ENCODE measurements at places on chromosomes 3 and 15.

DNA sequence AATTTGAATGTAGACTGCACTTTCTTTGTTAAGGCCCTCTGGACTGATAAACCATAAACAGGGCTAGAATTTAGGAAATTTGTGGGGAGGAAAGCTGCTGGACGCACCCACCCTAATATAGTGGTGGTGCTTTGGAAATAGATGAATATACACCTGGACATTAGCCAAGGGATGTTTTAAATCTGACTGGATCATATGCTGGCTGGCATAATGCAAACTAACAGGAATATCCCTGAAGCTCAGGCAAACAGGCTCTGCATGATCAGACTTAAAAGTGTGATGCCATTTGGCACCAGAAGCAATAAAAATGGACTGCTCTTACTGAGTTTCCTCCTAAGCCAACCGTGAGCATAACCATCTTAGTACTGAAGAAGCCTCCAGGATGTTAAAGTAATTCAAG, 465.8 kb upstream of the ROBO1 start:
- no peak for DNase-seq

GRCh38 chr15:48285329-48286214, 45.7 kb upstream of the DUT start:
- DNase-seq, result peak; percentile 16

- no peak for DNase-seq
These were observed 5.3 kb upstream of the TYRO3 start for GRCh38 chr15:41553731-41554130.

- no peak for DNase-seq
These were observed 94.2 kb downstream of the GABRG3 start for GRCh38 chr15:27065151-27065550.

DNA sequence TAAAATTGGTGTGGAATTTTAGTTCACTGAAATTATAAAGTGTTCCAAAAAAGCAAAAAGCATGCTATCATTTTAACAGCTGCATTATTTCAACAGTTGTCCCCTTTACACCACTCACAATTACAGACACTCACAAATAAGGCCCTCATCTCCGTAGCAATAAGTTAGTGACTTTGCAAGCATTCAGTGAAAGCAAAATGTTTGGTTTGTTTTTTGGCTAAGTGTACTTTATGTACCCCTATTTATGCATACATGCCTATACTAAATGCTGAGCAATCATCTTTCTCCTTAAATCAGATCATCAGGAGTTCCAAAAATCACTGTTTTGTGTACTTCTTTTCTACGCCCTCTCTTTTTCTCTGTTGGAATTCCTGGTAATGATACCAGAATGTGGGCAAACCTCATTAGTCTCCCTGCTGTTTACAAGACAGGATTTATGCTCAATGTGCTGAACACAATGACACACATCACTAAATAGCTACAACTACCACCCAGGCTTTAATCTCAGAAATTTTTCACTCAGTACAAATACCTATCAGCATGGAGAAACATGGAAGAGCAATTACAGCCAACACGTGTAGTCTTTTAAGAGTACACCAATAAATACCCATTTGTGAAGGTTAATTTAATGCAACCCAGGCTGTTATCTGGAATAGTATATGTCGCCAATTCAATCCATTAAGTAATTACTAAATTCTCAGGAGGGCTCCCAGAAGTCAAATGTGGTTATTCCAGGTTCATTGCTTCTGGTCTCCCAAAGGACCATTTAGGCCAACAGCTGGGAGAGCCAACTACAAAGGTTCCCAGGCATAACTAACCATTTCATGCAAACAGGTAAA, 12.0 kb downstream of the ALDH1A2 start:
- DNase-seq, result no peak

GRCh38 chr3:98331329-98331728, 22.3 kb upstream of the OR5K4 start:
- DNase-seq, result no peak

DNA sequence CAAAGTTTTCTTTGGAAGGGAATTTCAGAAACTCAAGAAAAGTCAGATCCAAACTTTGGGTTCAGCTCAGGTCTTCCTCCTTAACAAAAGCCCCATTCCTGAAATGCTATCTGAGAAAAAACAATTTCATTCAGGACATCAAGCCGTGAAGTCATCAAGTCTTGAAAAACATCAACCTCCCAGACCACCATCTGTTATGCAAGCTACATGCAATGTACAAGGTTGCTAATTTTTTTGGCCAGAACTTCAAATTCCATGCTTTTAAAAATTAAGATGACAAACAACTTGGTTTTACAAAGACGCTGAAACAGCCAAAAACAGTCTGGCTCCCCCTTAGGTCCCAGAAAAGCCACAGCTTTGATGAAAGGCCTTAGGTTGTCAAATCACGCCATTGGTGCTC, 53.9 kb upstream of the WNT5A start:
- DNase-seq, result no peak

- DNase-seq, result no peak
These were observed 26.7 kb downstream of the KCNMB2 start for GRCh38 chr3:178562947-178563232.

DNA sequence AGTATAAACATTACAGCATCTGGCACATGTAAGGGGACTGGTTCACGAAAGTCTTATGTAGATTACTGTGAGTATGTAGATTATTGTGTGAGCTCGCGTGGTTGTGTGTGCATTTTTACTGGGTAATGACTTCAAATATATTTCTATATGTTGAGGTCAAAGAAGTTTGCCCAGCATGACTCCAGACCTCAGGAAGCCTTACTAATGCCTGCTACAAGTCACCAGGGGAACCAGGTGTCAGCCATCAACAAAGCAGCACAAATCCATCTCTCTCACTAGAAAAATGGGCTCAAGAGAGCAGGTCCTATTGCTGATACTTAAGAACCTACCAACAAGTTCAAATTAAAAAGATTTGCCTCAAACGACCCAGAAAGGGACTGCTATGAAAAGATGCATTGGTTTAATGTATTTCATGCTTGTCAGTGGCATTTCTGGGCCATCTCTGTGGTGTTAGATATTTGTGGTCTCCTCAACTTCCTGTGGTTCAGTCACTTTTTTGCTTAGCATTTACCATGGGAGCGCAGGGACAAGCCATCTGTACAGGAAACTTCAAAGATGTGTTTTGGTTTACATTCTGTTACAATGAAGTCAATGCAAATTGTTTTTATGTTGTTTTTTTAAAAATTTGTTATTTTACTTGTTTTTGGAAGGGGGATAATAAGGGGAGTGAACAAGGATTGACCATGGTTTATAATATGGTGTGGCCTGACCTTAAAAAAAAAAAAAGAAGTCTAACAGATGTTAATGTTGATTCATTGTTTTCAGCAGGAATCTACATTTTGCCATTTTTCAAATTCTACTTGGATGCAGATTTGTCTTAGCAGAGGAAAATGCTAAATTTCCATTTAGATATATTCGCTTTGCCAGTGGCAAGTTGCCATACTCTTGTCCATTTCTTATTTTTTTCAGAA, 172.1 kb upstream of the ADAMTS9 start:
- no peak for DNase-seq

DNA sequence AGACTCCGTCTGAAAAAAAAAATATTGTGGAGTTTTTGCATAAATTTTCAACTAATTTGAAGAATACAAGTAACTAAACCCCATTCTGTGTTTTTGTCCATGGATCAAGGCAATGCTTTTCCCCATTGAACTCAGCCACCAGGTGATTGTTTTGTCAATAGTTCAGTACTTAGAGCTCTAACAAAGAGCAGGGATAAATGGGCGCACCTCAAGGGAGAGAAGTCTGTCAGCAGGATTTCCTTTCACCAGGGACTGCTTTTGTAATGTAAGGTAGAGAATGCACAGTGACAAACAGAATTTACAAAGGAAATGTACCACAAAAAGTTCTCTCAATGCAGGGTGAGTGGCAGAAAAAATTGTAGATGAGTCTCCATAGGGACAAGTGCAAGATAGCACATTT, 10.8 kb upstream of the ATP13A5 start:
- no peak for DNase-seq

DNA sequence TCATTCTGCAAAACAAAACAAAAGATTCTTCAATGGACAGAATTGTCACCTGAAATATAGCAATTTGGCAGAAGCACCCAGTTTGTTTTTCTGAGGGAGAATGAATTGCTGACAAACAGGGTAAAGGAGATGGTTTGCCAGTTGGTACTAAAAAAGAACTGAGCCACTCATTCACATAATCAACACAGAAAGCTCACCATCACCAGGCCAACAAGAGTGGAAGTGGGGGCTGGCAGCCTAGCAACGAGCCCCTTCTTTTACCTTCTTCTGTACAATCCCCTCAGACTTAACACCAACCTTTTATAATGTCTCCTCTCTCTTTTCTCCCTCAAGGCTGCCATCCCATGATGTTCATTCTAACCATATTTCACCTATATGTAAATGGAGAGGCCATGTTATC, 5.9 kb downstream of the TOP2B start:
- DNase-seq, result no peak

- no peak for DNase-seq
These were observed 32.9 kb upstream of the BNIP2 start for GRCh38 chr15:59722037-59722436.

- DNase-seq, result no peak
These were observed 96.3 kb upstream of the MBNL1 start for GRCh38 chr3:152172460-152172859.

DNA sequence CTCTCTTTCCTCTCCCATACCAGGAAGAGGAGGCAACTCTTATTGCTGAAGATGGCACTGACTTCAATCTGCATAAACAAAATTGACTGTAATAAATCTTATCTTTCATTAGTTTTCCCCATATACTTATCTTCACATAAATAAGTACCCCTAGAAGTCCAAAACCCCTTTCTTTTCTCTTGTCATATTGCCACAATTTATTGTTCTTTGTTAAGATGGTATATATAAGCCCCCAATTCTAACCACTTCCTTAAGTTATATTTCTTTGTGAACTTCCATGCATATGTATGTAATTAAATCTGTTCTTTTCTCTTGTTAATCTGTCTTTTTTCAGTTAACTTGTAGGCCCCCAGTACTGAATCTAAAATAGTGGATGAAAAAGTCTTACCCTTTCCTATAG, 68.8 kb downstream of the TNIK start:
- no peak for DNase-seq

GRCh38 chr15:85753791-85754452, 40.8 kb downstream of the KLHL25 start:
- DNase-seq, result no peak

DNA sequence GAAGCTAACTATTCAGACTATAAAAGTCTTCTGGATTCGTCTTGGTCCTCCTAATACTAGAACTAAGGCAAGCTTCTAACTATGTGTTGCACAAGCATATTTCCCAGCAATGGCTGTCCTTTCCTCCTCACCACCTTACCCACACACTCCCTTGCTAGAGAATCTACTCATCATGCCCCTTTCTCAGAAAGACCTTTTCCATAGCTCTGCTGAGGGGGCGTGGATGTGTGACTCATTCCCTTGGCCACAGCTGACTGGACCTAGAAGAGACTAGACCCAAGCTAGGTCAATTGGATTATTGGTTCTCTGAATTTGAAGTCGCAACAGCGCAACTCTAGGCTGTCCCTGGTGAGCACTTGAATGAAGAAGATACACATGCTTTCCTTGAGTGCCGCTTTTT, 47.1 kb downstream of the ERC2 start:
- DNase-seq, result no peak

- no peak for DNase-seq
These were observed 48.9 kb upstream of the CFAP161 start for GRCh38 chr15:81085213-81085612.

GRCh38 chr3:16600780-16601536, 4.3 kb downstream of the DAZL start:
- peak; percentile 10 for DNase-seq

DNA sequence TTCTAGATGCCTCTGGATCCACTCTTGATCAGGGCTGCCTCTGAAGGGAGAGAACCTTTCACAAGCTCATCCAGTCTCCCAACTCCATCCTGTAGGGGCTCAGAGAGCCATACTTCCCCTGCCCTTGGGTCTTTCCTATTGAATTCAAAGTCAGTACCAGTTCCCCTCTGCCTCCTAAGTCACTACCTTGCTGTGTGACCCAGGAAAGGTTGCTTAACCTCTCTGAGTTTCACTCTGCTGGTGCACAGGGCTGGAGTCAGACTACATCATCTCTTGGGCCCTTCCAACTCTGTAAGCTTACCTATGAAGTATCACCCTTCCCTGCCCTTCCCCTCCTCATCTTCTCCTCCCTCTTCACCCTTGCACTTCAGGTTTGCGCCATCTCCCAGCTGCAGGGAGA, 117.9 kb downstream of the MEGF11 start:
- no peak for DNase-seq

GRCh38 chr15:44711743-44712345, 527 bp downstream of the B2M start:
- peak; percentile 7 for DNase-seq

- no peak for DNase-seq
These were observed 112.2 kb upstream of the ABHD17C start for GRCh38 chr15:80582816-80583423.

DNA sequence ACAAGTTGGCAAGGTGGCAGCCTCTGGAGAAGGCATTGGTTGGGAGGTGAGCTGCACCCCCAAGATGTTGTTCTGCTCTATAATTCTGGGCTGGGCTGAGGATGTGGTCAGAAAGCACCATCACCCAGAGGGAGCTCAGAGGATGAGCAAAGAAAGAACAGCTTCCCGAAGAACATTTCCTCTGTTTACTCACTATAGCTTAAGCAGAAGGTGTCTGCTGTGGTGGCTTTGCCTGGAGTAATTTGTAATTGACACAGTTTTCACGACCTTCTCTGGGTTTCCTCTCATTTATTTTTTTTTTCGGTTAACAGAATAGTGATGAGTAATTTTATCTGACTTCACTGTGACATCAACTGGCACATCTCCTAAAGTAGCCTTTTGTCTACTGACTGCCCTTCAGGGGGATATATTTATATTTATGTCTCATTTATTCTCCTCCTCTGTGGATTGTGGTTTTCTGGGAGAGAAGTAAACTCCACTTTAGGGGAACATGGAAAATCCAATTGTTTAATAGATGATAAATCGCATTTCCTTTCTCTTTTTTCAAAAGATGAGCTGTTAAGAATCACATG, 49.5 kb upstream of the ABHD17C start:
- DNase-seq, result no peak

GRCh38 chr3:14845180-14845579, 26.4 kb downstream of the FGD5 start:
- DNase-seq, result no peak

DNA sequence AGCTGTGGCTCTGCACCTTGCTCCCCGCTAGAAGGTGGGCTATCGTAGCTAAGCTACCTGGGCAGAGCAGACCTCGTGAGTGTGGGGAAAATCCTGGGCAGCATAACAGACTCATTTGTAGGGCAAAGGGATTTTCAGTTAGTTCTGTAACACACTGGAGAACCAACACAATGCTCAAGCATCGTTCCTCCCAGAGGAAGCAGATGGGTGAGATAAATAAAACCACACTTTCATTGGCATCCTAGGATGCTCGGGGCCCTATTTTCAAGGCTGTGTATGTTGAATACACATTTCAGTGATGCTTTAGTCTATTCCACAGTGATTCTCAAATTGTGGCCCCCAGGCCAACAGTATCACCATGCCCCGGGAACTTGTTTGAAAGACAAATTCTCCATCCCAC, 20.0 kb downstream of the LIPC start:
- no peak for DNase-seq

GRCh38 chr3:105965384-105965783, 96.6 kb upstream of the CBLB start:
- DNase-seq, result no peak
